ENCODE measurements at places on chromosomes 6 and 20. TPM values are rescaled to one million over a fixed set of nuclear protein-coding genes. Genes with fewer than 3 reads are reported as not detected.

Gene MYB
- total RNA-seq, result 27.7 TPM

- H3K27me3 ChIP-seq, result no peaks in the 10 kb centered on the region
- H3K4me1 ChIP-seq, result peaks cover 17% of the 10 kb centered on the region
- DNase-seq, result no peak
- peaks cover 7% of the 10 kb centered on the region for H3K36me3 ChIP-seq
- H3K4me3 ChIP-seq, result no peak overlapping the region
Measured at GRCh38 chr6:4788482-4788881, 12.3 kb downstream of the CDYL start.

GRCh38 chr6:116084284-116084683 lies 16.4 kb upstream of the NT5DC1 start:
- H3K27me3 ChIP-seq, result peaks cover 17% of the 10 kb centered on the region
- DNase-seq, result no peak
- no peak overlapping the region for H3K4me3 ChIP-seq
- peaks cover 2% of the 10 kb centered on the region for H3K4me1 ChIP-seq
- H3K36me3 ChIP-seq, result no peaks in the 10 kb centered on the region

GRCh38 chr20:1242530-1242929 lies 16.7 kb downstream of the RAD21L1 start:
- no peak overlapping the region for H3K27ac ChIP-seq
- no peak for DNase-seq
- H3K4me3 ChIP-seq, result no peak overlapping the region
- H3K4me1 ChIP-seq, result peaks cover 3% of the 10 kb centered on the region
- peaks cover 26% of the 10 kb centered on the region for H3K27me3 ChIP-seq

- no peaks in the 10 kb centered on the region for H3K4me1 ChIP-seq
- H3K4me3 ChIP-seq, result no peak overlapping the region
- no peak overlapping the region for H3K27ac ChIP-seq
- H3K27me3 ChIP-seq, result no peaks in the 10 kb centered on the region
Measured at GRCh38 chr6:113403966-113404595, 453.1 kb upstream of the MARCKS start.

GRCh38 chr6:131182991-131183425 lies 47.7 kb downstream of the AKAP7 start:
- no peaks in the 10 kb centered on the region for H3K36me3 ChIP-seq
- H3K27ac ChIP-seq, result peak overlapping the region; percentile 81
- no peaks in the 10 kb centered on the region for H3K27me3 ChIP-seq

DNA sequence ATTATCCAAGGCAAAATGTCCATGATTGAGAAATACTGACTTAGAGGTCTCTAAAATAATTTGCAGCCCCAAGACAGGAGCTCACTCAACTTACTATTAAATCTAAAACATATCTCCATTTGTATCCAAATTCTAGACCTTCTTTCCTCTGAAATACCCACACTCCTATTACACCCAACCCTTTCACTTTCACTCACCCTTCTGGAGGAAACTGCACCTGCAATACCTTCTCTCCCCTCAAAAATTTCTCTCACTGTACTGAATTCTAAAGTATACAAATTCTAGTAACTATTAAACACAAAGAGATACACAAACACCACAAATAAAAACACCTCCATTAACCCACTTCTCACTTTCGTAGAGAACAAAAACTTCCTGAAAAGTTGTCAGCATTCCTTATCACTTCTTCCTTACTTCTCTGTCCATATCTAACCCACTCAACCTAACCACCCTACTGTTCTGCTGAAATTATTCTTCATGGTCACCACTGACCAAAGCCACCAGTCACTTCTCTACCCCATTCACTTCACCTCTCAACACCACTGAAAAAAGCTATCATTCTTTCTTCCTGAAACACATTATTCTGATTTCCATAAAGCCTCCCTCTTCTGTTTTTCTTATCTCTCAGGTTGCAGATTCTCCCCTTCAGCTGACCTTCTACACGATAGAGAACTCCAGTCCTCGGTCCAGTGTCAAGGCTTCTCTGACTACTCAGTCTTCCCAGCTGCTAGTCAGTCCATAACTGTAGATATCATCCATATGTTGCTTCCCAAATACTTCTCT lies 12.0 kb downstream of the LMBRD1 start:
- H3K27me3 ChIP-seq, result no peaks in the 10 kb centered on the region
- H3K4me3 ChIP-seq, result no peak overlapping the region
- no peak for DNase-seq
- H3K27ac ChIP-seq, result no peak overlapping the region

GRCh38 chr6:88916615-88917208 lies 46.7 kb downstream of the RNGTT start:
- peaks cover 17% of the 10 kb centered on the region for H3K4me1 ChIP-seq
- H3K27me3 ChIP-seq, result no peaks in the 10 kb centered on the region
- no peak overlapping the region for H3K4me3 ChIP-seq
- peaks cover 27% of the 10 kb centered on the region for H3K36me3 ChIP-seq
- no peak for DNase-seq
- H3K27ac ChIP-seq, result no peak overlapping the region

Measured in activated CD4-positive, alpha-beta memory T cell treated with anti-CD3 and anti-CD28 coated beads, Interleukin-2, amount 10 ng/mL, durations not matched to agents 7 days and 5 days (primary cell).